ENCODE measurements at places on chromosomes 16 and 17.

DNA sequence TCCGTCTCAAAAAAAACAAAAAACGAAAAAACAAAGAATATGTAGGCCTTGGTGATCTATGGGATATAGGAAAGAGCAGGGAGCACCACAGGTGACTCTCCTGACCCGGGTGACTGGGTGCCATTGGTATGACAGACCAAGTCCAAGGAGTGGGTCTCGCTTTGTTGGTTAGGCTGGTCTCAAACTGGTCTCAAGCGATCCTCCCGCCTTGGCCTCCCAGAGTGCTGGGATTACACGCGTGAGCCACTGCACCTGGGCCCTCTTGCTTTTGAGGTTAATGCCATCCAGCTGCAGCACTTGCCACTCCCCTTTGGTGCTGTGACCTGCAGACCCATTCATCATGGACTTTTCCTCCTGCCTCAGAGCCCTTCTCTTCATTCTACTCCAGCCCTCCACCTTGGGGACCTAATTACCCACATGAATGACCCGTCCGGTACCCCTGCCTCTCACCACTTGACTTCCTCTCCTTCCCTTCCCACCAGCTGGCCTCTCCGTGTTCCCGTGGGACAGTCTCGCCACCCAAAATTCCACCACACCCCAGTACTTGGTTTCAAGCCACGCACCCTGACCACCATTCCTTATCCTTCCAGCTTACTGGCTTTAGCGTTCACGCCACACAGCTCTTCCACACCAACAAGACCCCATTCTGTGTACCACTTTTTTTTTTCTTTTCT, 3.2 kb upstream of the UBE2G1 start:
- no peak for DNase-seq

DNA sequence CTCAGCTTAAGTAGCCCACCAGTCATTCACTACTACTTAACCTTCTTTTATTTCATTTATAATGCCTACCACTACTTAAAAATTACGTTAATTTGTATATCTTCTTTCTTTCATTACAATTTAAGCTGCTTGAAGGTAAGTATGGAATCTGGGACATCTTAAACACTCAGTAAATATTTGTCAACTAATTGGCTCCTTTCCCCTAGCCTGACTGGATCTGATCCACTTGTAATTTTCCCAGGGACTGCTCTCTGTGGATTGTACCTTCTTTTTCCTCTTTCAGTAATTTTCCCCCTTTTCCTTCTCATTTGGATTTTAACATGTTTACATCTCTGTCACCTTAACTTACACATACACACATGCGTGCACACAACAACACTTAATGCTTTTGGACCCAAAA, 152.4 kb upstream of the RBL2 start:
- no peak for DNase-seq

GRCh38 chr17:37079735-37080134, 131.0 kb downstream of the AATF start:
- no peak for DNase-seq

GRCh38 chr17:7883781-7884386, 4.7 kb upstream of the CHD3 start:
- DNase-seq, result no peak

GRCh38 chr17:19672009-19672750, 23.6 kb downstream of the ALDH3A2 start:
- DNase-seq, result no peak

Data from brain pericyte (primary cell).